ENCODE measurements at places on chromosomes 2 and 18.

GRCh38 chr2:127000937-127001336, 102.2 kb downstream of the TEX51 start:
- no peak for DNase-seq

DNA sequence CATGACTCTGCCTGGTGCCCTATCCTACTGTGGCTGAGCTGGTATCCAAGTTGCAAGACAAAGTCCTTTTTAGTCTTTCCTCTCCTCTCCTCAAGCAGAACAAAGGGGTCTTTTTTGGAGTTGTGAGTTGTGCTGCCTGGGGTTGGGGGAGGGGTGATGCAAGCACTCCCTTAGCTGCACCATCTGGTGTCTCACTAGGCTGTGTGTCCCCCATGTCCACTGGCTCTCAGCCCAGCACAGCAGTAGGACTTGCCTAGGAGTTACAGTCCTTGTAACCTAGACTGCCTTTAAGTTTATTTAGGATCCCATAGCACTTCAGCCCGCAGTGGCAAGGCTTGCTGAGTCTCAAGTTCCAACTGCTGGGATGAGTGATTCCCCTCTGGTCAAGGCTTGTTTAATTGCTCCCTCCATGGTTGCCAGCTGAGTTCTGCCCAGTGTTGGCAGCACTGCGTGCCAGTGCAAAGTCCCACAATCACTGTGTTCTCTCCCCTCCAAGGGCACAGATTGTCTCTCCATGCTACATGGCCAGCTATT, 13.2 kb upstream of the ILKAP start:
- DNase-seq: no peak

GRCh38 chr2:100321179-100321865, 979 bp downstream of the LONRF2 start:
- DNase-seq: no peak

GRCh38 chr2:185291035-185291647, 447.5 kb upstream of the FSIP2 start:
- no peak for DNase-seq

DNA sequence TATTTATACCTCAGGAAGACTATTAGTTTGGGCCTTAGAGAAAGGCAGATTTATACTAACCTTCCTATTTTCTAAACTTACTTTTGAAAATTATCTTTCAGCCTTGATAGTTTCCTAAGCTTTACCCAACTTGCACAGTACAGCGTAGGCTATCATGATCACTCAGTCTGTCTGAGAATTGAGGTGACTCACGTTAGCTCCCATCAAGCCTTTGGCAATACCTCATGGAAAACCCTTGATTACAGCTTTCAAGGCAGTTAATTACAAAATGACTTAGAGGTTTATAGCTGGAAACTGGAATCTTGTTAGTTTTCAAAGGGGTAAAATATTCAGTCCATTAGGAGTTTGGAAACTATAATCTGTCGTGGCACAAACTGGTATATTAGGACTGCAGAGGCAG, 26.4 kb upstream of the ARMC9 start:
- no peak for DNase-seq

GRCh38 chr18:35707247-35707646, 125.7 kb downstream of the GALNT1 start:
- no peak for DNase-seq

DNA sequence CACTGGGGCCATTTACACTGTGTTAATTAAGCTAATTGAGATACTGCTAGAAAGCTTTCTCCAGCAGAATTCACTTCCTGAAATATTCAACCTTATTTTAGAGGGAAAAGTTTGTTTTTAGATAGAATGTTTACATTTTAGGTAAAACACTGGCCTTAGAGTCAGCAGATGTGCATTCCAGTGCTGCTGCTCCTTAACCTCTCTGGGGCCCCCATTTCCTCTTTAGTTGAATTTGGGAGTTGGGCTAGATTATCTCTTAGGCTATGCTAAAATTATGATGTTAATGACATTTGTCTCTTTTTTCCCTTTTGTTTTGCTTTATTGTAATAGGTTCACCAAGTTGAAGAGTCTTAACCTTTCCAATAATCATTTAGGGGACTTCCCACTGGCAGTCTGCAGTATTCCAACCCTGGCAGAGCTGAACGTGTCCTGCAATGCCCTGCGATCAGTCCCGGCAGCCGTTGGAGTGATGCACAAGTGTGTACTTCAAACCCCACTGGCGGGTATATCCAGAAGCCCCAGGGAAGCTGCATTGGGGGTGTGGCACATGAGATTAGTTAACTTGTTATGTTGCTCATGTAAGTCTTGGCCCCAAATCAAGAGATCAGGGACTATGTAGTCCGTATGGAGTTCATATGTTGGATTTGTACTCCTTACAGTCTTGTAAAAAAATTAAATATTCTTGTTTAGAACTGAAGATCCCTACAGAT, 179.5 kb downstream of the PHLPP1 start:
- DNase-seq: no peak

GRCh38 chr2:216436383-216436782, 24.1 kb downstream of the SMARCAL1 start:
- DNase-seq: no peak

DNA sequence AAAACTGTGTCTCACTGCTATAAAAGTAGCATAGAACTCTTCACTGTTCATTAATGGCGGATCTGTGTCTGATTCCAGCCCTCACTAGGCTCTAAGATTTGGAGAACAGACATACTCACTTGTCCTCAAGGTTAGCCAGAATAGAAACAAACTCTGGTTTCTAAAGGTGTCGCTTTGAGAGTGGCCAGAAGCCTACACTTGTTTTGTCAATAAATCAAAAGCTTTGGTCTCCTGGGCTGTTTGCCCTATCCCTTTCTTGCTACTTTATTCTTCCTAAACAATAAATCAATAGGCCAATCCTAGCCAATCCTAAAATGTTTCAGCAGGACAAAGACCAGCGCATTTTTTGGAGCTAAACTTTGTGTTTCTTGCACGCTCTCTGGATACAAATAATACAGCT, 1064.6 kb upstream of the CHAC2 start:
- DNase-seq: no peak

- DNase-seq: no peak
Observed at GRCh38 chr2:166637051-166637450, 143.0 kb upstream of the SCN7A start.

- DNase-seq: no peak
Observed at GRCh38 chr2:190860985-190861680, 19.5 kb upstream of the GLS start.

GRCh38 chr2:60351321-60351720, 202.1 kb downstream of the BCL11A start:
- DNase-seq: no peak

- no peak for DNase-seq
Observed at GRCh38 chr18:62452280-62452831, 70.5 kb upstream of the ZCCHC2 start.

GRCh38 chr18:70221915-70222278, 16.4 kb upstream of the RTTN start:
- no peak for DNase-seq

DNA sequence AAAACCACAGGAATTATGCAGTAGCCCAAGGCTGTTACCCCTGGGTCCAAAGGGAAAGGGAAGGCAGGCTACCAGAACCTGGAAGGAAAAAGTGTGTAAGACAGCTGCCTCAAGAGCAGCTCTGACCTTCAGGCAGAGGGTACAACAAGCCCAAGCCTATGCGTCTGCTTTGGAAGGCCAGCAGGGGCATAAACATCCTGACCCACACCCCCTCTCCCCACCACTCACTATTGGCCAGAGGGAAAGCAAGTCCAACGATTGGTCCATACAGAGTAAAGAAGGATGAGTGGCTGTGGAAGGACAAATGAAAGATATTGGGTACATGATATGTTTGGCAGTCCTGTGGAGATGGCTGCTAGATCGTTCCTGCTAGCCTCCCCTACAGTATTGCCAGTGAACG, 227.6 kb upstream of the HNRNPA3 start:
- no peak for DNase-seq

DNA sequence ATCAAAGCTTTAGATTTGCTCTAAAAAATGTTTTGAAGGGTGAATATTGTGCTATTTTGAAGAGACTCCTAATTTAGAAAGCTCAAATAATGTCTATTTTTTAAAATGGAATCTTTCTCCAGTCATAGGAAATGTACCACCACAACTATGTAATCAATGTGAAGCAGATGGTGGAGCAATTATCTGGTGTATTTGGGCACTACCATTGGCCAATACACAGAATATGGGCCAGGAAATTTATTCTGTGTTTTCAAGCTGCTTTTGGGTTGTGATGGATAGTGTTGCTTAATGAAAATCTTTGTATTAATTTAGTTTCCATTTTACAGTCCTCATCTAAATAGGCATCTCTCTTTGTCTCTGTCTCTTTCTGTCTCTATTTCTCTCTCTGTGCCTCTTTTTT, 17.1 kb upstream of the VWC2L start:
- no peak for DNase-seq

- DNase-seq: no peak
Observed at GRCh38 chr18:78779996-78780718, 199.5 kb upstream of the SALL3 start.

DNA sequence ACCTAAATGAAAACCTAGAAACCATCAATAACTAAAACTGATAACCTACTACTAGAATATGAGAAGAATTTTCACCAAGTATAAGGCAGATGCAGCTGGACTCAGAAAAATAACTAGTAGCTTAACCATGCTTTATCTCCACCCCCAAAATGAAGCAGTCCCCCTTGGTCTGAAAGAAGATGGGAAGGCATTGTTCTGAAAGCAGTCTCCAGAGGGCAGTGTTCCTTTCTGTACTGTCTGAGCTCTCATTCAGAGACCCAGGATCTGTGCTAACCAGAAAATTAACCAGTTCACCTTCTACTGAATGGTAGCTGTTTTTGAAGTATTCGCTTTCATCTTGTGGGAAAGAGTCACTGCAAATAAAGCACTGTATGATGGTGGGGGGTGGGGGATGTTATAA, 273.0 kb downstream of the PDE11A start:
- DNase-seq: no peak

- no peak for DNase-seq
Observed at GRCh38 chr2:218259099-218259961, 1.5 kb upstream of the GPBAR1 start.

DNA sequence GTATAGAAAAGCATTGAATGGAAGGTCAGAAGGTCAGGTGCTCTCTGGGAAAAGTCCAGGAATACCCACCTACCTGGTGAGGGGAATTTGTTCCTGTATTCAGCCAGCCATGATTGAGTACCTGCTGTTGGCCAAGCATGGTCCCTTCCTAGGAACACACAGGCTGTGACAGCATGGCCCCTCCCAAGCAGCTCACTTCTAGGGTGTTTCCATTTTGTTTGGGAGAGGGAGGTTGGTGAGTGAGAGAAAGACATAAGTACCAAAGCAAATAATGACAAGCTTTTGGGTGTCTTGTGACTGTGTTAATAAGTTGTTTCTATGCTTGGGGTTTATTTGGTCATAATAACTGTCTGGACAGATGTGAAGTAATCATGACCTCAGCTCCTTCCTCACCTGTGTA, 46.3 kb downstream of the CABLES1 start:
- DNase-seq: no peak

- DNase-seq: no peak
Observed at GRCh38 chr2:232721882-232722281, 24.8 kb downstream of the GIGYF2 start.

DNA sequence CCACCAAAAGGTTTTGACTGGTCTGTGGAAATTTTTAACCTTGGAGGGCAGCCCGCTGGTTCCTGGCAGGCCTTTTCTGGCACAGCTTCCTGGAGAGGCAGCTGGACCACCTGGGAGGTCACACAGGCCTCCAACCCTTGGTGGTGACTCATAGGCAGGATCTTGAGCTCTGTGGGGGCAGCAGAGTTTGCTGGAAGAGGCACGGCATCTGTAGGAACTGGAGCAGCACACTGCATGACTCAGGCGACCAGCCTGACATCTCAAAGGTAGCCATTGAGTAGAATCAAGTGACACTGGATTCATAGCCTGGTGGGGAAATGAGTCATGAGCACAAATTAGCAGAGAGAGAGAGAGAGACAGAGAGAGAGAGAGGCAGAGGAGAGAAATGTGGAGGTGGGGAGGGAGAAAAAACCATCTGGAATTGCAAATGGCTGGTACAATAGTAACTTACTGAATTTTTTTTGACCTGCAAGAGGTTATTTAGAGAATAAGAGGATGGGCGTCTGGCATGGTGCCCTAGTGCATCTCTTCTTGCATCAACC, 57.4 kb downstream of the TRPM8 start:
- no peak for DNase-seq

DNA sequence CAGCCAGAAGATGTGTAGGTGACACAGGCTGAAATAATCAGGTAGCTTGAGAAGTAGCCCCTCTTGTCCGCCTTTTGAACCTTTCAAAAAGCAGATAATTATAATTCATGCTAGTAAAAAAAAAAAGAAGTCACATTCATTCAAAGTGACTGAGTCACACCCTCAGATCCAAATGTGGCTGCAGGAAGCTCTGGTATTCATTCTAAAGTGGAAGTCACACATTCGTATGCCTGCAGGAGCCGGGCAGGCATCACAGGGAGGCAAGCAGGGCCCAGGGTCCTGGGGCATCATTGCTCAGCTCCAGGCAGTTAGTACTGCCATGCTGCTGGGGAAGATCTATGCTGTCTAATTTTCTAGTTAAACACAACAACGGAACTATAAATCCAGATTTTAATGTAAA, 21.7 kb upstream of the RAB11FIP5 start:
- no peak for DNase-seq

DNA sequence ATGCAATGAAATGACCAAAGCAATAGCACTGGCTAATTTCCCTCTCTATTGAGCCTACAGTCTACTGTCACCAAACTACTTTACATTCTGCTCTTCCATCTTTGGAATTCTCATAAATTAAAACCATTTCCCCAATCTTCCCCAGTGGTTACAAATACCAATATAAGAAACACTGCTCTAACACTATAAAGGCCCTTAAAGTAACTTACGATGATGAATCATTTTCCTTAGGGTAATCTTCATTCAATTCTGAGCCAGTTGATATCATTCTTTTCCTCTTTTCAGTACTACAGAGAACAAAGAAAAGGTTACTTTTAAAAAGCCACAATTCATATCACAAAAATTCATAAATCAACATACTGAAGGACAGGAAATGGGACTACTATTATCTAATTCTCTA, 22.1 kb downstream of the USP37 start:
- no peak for DNase-seq

DNA sequence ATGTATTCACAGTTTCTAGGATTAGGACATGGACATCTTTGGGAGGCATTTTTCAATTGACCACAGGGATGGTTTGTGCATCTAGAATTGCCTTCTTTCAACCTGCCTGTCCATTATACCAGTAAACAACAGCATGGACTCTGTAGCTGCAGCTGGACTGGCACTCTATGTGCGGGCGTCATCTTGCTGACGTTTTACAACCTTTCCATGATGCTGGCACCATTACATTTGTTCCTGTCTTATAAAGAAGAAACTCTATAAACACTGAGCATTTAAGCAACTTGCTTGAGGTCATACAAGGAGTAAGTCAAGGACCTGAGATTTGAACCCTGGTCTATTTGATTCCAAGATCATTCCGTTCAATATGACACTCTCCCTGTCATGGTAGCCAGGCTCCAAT, 25.4 kb upstream of the IGFBP5 start:
- no peak for DNase-seq

All from activated T-helper 1 cell treated with anti-CD3 and anti-CD28 coated beads, Interleukin-2, amount 50 U/mL, for 16 hours (primary cell).